ENCODE measurements at places on chromosomes 5 and 9.
A peak's percentile ranks its signal among the peaks of the same experiment; 100 is the strongest.

GRCh38 chr5:154543380-154543779 lies 65.4 kb upstream of the HAND1 start:
- no peak overlapping the region for H3K27ac ChIP-seq
- DNase-seq, result no peak
- no peak overlapping the region for H3K4me3 ChIP-seq
- H3K27me3 ChIP-seq, result no peaks in the 10 kb centered on the region
- H3K36me3 ChIP-seq, result no peaks in the 10 kb centered on the region
- H3K4me1 ChIP-seq, result no peaks in the 10 kb centered on the region

DNA sequence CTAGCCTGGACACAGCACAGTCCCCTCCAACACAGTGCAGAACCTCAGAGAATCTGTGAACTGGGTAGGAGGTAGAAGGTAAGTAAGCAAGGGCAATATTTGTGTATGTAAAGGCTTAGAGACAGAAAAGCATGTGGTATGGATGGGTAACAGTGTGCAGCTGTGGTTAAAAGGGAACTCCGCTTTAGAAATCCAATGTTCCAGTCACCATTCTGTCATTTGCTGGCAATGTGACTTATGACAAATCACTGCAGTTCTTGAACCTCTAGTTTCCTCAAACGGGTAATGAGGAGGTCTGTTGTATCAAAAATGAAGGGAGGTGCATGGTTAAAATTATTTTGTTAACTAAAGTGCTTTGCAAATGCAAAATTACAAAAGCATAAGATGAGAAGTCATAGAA lies 125.5 kb upstream of the IFNE start:
- no peak for DNase-seq
- H3K4me3 ChIP-seq, result no peak overlapping the region
- no peaks in the 10 kb centered on the region for H3K27me3 ChIP-seq
- H3K36me3 ChIP-seq, result no peaks in the 10 kb centered on the region

GRCh38 chr5:16082053-16082452 lies 97.5 kb downstream of the MARCHF11 start:
- no peak overlapping the region for H3K4me3 ChIP-seq
- DNase-seq, result no peak
- H3K36me3 ChIP-seq, result no peaks in the 10 kb centered on the region
- no peaks in the 10 kb centered on the region for H3K27me3 ChIP-seq

GRCh38 chr9:95017062-95017461 lies 290.6 kb downstream of the AOPEP start:
- no peaks in the 10 kb centered on the region for H3K4me1 ChIP-seq
- no peaks in the 10 kb centered on the region for H3K36me3 ChIP-seq
- no peaks in the 10 kb centered on the region for H3K27me3 ChIP-seq

GRCh38 chr9:127132921-127133647 lies 10.6 kb upstream of the ANGPTL2 start:
- no peaks in the 10 kb centered on the region for H3K27me3 ChIP-seq
- H3K4me1 ChIP-seq, result no peaks in the 10 kb centered on the region
- no peak for DNase-seq

DNA sequence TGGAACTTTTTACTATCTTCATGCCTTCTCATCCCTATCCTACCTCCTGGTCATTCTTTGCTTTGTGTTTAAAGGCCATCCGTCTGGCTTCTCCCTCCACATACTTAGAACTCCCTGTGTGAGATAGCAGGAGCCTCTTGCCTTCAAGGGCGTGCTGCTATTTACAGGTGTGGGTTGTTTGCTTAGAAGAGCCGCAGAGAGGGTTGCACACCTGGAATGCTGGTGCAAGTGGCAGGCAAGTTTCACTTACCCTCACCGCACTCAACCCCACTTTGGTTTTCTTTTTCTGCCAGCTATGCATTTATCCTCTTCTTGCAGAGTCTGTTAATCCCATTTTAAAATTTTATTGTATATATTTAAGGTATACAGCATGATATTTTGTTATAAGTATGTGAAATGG lies 12.6 kb downstream of the SKP2 start:
- H3K27ac ChIP-seq, result no peak overlapping the region
- peaks cover 8% of the 10 kb centered on the region for H3K4me1 ChIP-seq
- no peaks in the 10 kb centered on the region for H3K27me3 ChIP-seq
- no peak for DNase-seq
- no peak overlapping the region for H3K4me3 ChIP-seq
- H3K36me3 ChIP-seq, result peaks cover 14% of the 10 kb centered on the region

GRCh38 chr9:120869726-120870125 lies 7.3 kb downstream of the PHF19 start:
- DNase-seq, result no peak
- H3K36me3 ChIP-seq, result peaks cover 45% of the 10 kb centered on the region
- H3K27ac ChIP-seq, result peak overlapping the region; percentile 88
- no peak overlapping the region for H3K4me3 ChIP-seq
- H3K27me3 ChIP-seq, result no peaks in the 10 kb centered on the region
- H3K4me1 ChIP-seq, result peaks cover 15% of the 10 kb centered on the region

GRCh38 chr9:116482740-116483139 lies 204.4 kb upstream of the TRIM32 start:
- no peak overlapping the region for H3K4me3 ChIP-seq
- no peaks in the 10 kb centered on the region for H3K4me1 ChIP-seq
- H3K27me3 ChIP-seq, result no peaks in the 10 kb centered on the region
- DNase-seq, result no peak

- H3K27me3 ChIP-seq, result no peaks in the 10 kb centered on the region
- no peak for DNase-seq
- H3K27ac ChIP-seq, result no peak overlapping the region
- no peaks in the 10 kb centered on the region for H3K36me3 ChIP-seq
These were observed 1247.4 kb downstream of the EFNA5 start for GRCh38 chr5:106423109-106423897.

DNA sequence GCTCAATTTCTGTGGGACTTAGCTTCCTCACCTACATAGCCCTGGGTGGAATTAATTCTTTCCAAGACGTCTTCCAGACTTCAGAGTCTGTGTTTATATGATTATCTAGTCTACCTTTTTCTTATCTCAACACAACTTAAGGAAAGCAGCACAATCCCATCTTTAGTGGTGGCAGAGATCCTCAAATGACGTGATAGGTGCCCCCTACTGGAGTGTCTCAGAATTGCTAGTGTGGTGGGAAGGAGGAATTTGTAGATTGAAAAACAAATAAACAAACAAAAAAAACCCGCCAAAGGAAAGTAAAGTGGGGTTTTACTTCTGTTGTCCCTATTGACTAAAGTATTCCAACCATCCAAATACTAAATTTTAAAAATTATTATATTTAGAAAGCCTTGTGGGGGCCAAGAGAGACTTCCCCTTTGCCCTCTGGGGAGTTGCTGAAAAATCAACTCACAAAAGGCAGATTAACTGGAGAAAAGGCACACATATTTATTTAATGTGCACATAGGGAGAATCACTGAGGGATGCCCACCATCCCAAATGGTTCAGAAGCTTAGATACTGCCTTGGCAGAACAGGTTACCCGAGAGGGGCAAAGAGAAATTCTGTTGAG lies 283.3 kb downstream of the TMEM167A start:
- H3K27ac ChIP-seq, result no peak overlapping the region
- no peak overlapping the region for H3K4me3 ChIP-seq
- H3K4me1 ChIP-seq, result no peaks in the 10 kb centered on the region

GRCh38 chr9:99119976-99120655 lies 15.2 kb downstream of the TGFBR1 start:
- H3K27ac ChIP-seq, result no peak overlapping the region
- H3K4me3 ChIP-seq, result peak overlapping the region; percentile 42
- no peaks in the 10 kb centered on the region for H3K27me3 ChIP-seq
- H3K36me3 ChIP-seq, result no peaks in the 10 kb centered on the region
- DNase-seq, result no peak

Measured in CD8-positive, alpha-beta memory T cell (primary cell).